ENCODE measurements at places on chromosomes 1 and 21.

- no peak for DNase-seq
Measured at GRCh38 chr1:80293818-80294217, 1287.3 kb upstream of the ADGRL4 start.

DNA sequence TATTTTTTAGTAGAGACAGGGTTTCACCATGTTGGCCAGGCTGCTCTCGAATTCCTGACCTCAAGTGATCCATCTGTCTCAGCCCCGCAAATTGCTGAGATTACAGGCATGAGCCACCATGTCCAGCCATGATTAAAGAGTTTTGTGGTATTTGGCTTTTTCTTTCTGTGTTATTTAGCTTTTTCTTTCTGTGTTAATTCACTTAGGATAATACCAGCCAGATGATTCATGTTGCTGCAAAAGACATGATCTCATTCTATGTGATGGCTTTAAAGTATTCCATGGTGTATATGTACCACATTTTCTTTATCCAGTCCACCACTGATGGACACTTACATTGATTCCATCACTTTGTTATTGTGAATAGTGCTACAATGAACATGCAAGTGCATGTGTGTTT, 1135.2 kb downstream of the AMY1C start:
- DNase-seq: no peak

- DNase-seq: no peak
Measured at GRCh38 chr1:241423541-241424479, 66.8 kb upstream of the RGS7 start.

- DNase-seq: no peak
Measured at GRCh38 chr1:113818578-113818977, 6.3 kb upstream of the RSBN1 start.

GRCh38 chr1:87218618-87219017, 110.1 kb upstream of the LMO4 start:
- DNase-seq: no peak

- no peak for DNase-seq
Measured at GRCh38 chr1:8871539-8871935, 6.9 kb downstream of the ENO1 start.

- DNase-seq: no peak
Measured at GRCh38 chr1:203177470-203178039, 1.9 kb upstream of the MYBPH start.

DNA sequence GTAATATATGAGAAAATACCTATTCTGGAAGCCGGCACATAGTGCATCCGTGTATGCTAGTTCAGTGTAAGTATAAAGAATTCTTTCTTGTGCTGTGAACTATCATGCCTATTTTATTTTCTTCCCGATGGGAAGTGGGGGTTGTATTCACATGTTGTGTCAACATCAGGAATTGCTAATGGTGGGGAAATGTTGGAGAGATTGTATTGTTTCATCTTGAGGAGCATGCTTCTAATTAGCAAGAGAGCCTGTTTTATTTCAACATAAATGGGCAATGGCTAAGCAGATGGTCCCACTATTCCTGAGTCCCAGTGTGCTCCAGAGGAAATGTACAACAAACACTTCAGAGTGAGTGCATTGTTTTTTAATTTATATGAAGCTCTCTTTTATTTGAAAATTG, 485.2 kb downstream of the PLPP3 start:
- DNase-seq: no peak

- DNase-seq: no peak
Measured at GRCh38 chr1:78224861-78225552, 179.2 kb downstream of the GIPC2 start.

- no peak for DNase-seq
Measured at GRCh38 chr21:45982092-45982757, 655 bp downstream of the COL6A1 start.

DNA sequence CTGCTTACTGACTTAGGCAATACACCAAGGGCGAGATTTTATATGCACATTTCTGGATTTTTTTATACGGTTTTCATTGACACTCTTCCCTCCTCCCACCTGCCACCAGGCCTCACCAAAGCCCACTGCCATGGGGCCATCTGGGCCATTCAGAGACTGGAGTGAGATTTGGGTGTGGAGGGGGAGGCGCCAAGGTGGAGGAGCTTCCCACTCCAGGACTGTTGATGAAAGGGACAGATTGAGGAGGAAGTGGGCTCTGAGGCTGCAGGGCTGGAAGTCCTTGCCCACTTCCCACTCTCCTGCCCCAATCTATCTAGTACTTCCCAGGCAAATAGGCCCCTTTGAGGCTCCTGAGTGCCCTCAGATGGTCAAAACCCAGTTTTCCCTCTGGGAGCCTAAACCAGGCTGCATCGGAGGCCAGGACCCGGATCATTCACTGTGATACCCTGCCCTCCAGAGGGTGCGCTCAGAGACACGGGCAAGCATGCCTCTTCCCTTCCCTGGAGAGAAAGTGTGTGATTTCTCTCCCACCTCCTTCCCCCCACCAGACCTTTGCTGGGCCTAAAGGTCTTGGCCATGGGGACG, 57.9 kb downstream of the LACTBL1 start:
- DNase-seq: no peak

GRCh38 chr1:186736971-186737685, 56.9 kb upstream of the PTGS2 start:
- DNase-seq: no peak

DNA sequence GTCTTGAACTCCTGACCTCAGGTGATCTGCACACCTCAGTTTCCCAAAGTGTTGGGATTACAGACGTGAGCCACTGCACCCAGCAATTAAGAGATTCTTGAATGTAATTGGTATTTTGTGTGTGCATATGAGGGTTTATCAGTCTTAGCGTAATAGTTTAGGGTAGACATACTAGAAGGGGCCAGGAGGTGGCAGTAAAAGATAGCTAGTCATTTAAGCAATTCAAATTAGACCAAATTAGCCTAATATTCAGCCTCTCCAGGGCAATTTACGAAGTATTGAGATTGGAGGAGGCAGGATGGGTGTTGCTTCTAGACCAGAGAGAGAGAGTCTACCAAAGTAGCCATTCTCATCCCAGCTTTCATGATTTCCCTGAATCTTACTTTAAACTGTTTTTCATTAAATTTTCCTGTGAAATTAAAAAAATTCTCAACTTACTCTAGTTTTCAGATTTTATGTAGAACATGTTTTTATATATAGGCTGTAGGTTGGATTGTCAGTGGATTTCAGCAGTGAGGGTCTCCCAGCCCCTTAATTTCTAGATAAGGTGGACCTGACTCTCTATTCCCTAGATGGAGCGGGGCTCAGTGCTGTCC, 119.7 kb downstream of the HHAT start:
- no peak for DNase-seq

DNA sequence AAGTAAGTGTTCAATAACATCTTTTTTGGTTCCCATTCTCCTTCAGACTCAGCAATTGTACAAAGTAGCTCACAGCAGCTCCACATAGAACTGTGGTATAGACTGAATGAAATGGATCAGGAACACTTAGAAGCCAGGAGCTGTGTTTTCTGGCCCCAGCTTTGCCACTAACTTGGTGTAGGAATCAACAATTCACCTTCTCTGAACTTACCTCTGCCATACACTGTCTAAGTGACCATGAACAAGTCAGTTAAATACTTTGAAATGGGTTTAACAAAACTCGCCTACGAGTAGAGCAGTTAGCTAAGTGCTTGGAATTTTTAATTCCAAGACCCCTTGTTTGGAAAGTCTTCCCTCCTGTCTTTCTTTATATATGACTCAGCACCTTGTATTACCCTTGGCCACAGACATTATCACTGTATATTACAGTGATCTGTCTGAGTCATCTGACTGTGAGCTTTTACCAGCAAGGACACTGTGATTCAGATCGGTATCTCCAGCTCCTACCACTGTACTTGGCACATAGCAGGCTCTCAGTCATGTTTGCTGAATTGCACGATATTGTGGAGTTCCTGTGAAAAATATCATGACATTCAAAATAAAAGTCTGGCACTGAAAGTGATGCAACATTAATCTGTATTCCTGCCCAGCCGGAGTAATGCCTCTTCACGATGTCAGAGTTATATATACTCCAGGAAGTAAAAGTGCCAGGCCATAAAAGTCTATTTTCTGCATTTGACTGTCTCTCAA, 101.7 kb upstream of the BEND5 start:
- DNase-seq: no peak

GRCh38 chr1:198775606-198776005, 136.8 kb downstream of the PTPRC start:
- no peak for DNase-seq

- DNase-seq: no peak
Measured at GRCh38 chr1:218351391-218352074, 6.4 kb downstream of the TGFB2 start.

GRCh38 chr1:186880982-186881381, 52.2 kb downstream of the PLA2G4A start:
- no peak for DNase-seq

GRCh38 chr1:32774950-32775634, 42.1 kb downstream of the YARS1 start:
- no peak for DNase-seq

DNA sequence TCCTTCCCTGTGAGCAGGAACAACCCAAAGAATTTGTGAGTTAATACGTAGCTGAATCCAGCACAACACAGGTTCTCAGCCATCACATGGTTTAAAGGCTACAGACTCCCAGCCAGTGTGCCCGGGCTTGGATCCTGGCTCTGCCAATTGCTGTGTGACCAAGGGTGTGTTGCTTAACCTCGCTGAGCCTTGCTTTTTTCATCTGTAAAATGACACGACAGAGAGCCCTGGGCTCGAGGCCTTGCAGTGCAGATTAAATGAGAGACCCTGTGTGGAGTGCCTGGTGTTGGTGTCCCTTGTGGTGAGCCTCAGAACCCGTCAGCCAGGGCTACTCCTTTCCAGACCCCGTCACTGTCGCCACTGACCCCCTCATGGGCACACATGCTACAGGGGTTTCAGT, 39.4 kb downstream of the CHAF1B start:
- no peak for DNase-seq

GRCh38 chr21:34534522-34534921, 22.5 kb upstream of the KCNE1 start:
- DNase-seq: no peak

GRCh38 chr1:165882168-165882837, 54.9 kb downstream of the UCK2 start:
- DNase-seq: no peak

DNA sequence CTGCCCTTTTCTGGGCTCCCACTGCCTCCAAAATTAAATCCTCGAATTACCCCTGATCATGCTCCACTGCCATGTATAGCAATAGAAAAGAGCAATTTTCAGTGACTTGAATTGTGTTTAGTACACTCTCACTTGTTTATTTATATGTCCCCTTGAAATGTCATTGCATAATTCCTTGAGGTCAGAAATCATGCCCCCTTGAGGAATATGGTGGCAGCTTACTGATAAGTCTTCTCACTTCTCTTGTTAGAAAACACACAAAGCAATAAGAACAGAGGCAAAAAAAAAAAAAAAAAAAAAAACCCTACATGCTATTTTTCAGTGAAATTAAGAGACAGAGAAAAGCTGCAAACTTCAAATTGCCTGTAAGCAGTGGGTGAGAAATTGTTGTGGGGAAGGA, 37.5 kb downstream of the GPR88 start:
- no peak for DNase-seq

DNA sequence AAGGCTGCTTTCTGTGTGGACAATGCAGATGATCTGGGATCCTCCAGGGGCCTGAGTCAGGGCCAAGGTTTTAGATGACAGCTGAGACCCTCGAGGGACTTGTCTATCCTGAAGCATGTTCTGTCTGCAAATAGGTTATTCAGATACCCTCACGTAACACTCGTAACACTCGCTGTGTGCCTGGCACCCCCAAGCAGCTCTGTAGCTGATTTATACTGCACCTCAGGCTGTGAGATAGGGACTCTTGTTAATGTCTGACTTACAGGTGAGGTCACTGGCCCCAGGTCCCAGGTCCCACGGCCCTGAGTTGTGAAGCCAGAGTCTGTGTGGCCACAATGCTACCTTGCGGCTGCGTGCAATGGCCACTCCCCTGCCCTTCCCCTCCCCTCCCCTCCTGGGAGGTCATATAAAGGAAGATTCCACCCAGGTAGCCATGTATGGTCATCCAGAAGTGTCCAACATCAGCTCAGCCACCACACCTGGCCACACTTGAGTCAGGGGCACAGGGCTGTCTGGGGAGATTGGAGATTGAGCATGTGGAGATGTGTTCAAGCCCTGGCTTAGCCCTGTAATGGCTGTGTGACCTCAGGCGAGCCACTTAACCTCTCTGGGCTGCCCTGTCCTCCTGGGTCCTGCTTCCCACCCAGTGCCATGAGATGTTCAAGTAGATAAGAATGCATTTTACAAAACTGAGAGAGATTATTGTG, 687.7 kb downstream of the MATN1 start:
- no peak for DNase-seq

- DNase-seq: no peak
Measured at GRCh38 chr1:34885405-34886247, 26.1 kb upstream of the SMIM12 start.

- DNase-seq: no peak
Measured at GRCh38 chr1:201180901-201181300, 9.7 kb upstream of the IGFN1 start.

DNA sequence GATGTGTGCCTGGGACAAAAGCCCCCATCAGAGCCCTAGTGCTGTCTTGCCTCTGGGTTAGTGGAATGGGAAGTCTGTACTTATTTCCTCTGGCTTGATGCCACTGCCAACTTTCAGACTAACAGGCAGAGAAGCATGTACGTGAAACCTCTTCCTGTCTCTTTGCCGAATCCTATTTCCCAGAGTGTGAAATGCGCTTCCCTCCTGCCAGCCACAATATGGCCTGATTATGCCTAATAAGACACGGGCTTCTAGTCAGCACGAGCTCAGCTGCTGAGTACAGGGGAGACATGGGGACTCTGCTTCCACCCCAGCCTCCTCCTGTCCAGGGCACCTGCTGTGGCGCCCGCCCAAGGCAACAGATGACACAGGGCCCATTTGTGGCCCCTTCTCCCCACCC, 111.4 kb downstream of the KCND3 start:
- no peak for DNase-seq

DNA sequence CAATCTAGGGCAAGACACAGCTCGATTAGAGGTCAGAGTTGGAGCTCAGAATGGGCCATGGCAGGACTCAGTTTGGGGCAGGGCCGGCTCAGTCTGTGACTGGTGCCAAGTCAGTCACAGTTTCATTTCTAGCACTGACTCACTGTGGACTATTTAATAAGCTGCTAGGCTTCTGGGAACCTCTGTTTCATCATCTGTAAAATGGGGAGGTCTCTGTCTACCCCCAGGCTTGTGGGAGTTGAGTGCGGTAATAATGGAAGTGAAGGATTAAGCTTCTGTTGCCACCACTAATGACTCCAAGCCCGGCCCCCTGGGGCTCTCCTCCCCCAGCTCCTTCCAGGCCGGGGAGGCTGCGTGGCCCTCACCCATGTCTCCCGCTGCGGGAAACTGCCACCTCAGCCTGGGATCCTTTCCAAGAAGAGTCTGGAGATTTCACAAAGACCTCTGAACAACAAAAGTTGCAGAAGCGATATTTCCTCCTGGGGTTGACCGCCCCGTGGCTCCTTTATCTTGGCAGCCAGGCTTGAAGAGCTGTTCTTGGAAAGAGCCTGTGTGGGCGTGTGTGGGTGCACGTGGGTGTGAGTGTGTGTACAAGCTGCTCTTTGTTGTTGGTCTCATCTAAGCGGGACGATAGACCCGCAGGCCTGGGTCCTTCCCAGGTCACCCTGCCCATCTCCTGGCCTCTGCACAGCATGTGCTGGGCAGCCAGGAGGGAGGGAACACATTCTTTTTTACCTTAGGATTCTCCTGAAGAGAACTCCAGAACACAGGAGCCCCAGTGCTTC, 29.1 kb downstream of the KNCN start:
- no peak for DNase-seq

GRCh38 chr1:54994355-54994990, 4.3 kb upstream of the BSND start:
- no peak for DNase-seq
